Activated CD4-positive, alpha-beta T cell treated with anti-CD3 and anti-CD28 coated beads for 36 hours (primary cell): ENCODE measurements at places on chromosomes 1 and 21. TPM values are rescaled to one million over a fixed set of nuclear protein-coding genes. Genes with fewer than 3 reads are reported as not detected.

- no peak overlapping the region for H3K27ac ChIP-seq
- H3K36me3 ChIP-seq, result peaks cover 18% of the 10 kb centered on the region
- DNase-seq, result no peak
- peaks cover 68% of the 10 kb centered on the region for H3K4me1 ChIP-seq
- no peaks in the 10 kb centered on the region for H3K27me3 ChIP-seq
- no peak overlapping the region for H3K4me3 ChIP-seq
Observed at GRCh38 chr21:29301691-29302090, 3.0 kb downstream of the BACH1 start.

DNA sequence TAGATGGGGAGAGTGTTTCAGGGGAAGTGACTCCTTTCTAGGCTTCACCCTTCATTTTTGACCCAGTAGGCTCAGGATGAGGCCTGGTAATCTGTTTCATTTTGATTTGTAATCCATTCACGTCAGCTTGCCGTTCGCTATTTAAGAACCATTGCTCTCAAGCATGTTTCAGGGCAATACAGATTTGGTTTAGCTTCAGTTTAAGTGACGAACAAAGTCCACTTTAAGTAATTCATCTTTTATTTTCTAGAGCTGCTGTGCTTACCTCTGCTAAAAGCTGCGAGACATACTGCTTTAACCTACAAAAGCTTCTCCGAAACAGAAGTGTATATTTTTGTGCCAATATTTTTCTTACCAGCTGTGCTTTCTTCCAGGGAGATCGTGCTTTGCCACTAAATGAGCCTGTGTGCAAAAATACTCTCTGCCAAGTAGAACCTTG is 8.9 kb upstream of the FMO3 start:
- H3K27ac ChIP-seq, result no peak overlapping the region
- no peaks in the 10 kb centered on the region for H3K4me1 ChIP-seq
- no peak overlapping the region for H3K4me3 ChIP-seq
- peaks cover 4% of the 10 kb centered on the region for H3K27me3 ChIP-seq

LORICRIN gene
- total RNA-seq, result not detected

GRCh38 chr1:45787905-45788304 is 15.5 kb upstream of the MAST2 start:
- H3K4me1 ChIP-seq, result peaks cover 13% of the 10 kb centered on the region
- H3K27me3 ChIP-seq, result peaks cover 7% of the 10 kb centered on the region
- no peak for DNase-seq
- no peaks in the 10 kb centered on the region for H3K36me3 ChIP-seq

DNA sequence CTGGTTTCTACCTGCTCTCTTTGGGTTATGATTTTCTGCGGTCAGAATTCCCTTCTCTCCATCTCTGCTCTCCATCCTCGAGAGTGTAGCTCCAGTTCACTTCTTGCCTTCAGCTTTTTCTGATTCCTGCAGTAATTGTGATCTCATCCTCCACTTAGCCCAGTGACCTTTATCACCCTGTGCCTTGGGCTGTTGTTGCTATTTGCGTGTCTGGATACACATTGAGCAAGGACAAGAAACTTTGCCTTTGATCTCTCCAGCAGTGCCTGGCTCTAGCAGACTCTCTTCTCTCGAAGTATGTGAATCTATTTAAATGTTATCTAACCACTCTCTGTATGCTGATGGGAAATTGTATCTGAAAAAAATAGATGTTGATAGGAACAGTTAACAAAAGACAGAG is 76.4 kb upstream of the MARK1 start:
- H3K36me3 ChIP-seq, result no peaks in the 10 kb centered on the region
- H3K4me3 ChIP-seq, result no peak overlapping the region
- H3K4me1 ChIP-seq, result no peaks in the 10 kb centered on the region
- no peak for DNase-seq
- peaks cover 33% of the 10 kb centered on the region for H3K27me3 ChIP-seq

- DNase-seq, result no peak
- no peak overlapping the region for H3K4me3 ChIP-seq
- no peaks in the 10 kb centered on the region for H3K4me1 ChIP-seq
Observed at GRCh38 chr1:201628490-201628889, 89.6 kb downstream of the NAV1 start.

FRRS1 gene
- 2.0 TPM for total RNA-seq

DNA sequence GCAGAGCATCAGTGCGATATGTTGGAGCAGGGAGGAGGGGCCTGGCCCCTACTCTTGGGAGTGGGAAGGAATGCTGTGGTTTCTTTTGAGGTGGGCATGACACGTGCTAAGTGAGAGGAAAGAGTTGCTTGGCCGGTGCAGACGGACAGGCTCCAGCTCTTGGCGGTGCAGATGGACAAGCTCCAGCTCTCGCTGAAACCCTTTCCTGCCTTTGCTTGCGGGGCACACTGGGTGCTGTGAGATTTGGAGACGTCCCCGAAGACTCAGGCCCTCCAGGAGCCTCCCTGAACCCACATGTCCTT is 15.9 kb downstream of the PDXK start:
- H3K4me3 ChIP-seq, result no peak overlapping the region
- no peak overlapping the region for H3K27ac ChIP-seq
- H3K4me1 ChIP-seq, result peaks cover 44% of the 10 kb centered on the region
- peaks cover 10% of the 10 kb centered on the region for H3K36me3 ChIP-seq

DNA sequence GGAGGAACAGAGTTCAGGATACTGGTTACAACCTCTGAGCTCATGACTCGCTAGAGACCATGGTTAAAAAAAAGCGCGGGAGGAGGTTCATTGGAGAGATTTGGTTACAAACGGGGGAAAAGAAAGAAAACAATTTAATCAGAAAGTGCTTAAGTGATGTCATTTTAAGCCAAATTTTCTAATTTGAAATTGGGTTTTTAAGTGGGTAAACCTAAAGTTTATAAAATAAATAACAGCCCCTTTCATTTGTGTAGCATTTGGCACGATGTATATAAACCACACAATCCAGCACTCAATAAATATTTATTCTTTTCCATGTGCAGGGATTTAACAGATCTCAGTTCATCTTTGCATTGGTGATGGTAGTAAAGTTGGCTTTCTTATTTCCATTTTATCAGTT is 7.0 kb upstream of the DPT start:
- H3K27me3 ChIP-seq, result peaks cover 4% of the 10 kb centered on the region
- no peak for DNase-seq
- no peaks in the 10 kb centered on the region for H3K4me1 ChIP-seq

ERG gene
- total RNA-seq, result 0.07 TPM

- peak; percentile 32 for DNase-seq
- H3K4me1 ChIP-seq, result peaks cover 84% of the 10 kb centered on the region
- H3K27me3 ChIP-seq, result no peaks in the 10 kb centered on the region
- peaks cover 24% of the 10 kb centered on the region for H3K36me3 ChIP-seq
- peak overlapping the region; percentile 14 for H3K27ac ChIP-seq
Observed at GRCh38 chr21:37398697-37399096, 32.1 kb downstream of the DYRK1A start.

GNAT2 gene
- total RNA-seq, result 0.64 TPM

GRCh38 chr1:12031039-12031980 is 12.0 kb downstream of the MIIP start:
- H3K27ac ChIP-seq, result no peak overlapping the region
- H3K27me3 ChIP-seq, result no peaks in the 10 kb centered on the region
- H3K4me3 ChIP-seq, result no peak overlapping the region
- DNase-seq, result peak; percentile 73
- H3K36me3 ChIP-seq, result peaks cover 12% of the 10 kb centered on the region

DNA sequence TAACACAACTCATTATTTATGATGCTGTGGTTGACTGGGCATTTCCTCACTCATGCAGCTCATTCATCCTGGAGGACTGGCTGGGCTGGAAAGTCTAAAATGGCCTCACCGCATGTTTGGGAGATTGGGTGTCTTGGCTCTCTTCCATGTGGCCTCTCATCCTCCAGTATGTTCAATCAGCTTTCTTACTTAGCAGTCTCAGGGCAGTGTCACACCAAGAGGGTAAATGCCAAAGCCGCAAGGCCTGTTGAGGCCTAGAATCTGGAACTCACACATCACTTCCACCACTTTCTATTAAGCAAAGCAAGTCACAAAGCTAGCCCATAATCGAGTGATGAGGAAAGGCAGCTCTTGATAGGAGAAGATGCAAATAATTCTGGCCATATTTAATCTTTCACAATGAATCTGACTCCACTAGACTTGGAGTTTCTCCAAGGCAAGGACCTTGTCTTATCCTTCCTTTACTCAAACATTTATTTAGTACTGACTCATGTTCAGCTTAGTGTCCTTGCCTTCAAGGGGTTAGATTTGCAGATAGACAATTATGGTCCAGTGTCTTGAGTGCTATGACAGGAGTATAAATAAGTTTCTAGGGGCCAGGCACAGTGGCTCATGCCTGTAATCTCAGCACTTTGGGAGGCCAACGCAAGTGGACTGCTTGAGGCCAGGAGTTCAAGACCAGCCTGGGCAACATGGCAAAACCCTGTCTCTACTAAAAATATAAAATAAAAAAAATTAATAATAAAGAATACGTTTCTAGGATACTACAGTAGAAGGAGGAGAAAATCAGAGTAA is 45.1 kb downstream of the TMEM53 start:
- no peak for DNase-seq
- H3K27me3 ChIP-seq, result no peaks in the 10 kb centered on the region
- H3K4me3 ChIP-seq, result no peak overlapping the region

GRCh38 chr1:183636334-183636682 is 725 bp upstream of the ARPC5 start:
- peak overlapping the region; percentile 97 for H3K4me3 ChIP-seq
- peaks cover 10% of the 10 kb centered on the region for H3K36me3 ChIP-seq
- peak overlapping the region; percentile 100 for H3K27ac ChIP-seq
- peaks cover 30% of the 10 kb centered on the region for H3K4me1 ChIP-seq

DNA sequence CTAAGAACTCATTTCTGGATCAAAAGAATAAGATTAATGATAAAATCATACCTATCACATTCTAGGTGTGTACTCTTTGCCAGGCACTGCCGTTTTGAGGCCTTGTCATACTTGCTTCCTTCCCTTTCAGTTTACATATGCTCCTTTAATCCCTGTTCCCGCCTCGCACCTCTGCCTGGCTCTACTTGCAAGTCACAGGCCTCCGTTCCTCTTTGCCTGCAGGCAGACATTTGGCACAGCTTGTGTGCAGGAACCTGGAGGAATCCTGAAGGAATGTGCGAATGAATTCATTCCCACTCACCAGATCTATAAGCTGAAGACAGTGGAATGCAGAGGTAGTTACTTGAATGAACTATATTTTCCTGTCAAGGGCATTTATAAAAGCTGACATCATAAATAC is 13.8 kb downstream of the WLS start:
- no peak for DNase-seq
- H3K36me3 ChIP-seq, result no peaks in the 10 kb centered on the region
- H3K27ac ChIP-seq, result no peak overlapping the region
- H3K27me3 ChIP-seq, result peaks cover 2% of the 10 kb centered on the region

- H3K4me1 ChIP-seq, result peaks cover 7% of the 10 kb centered on the region
- H3K27ac ChIP-seq, result no peak overlapping the region
- H3K36me3 ChIP-seq, result peaks cover 31% of the 10 kb centered on the region
- no peak overlapping the region for H3K4me3 ChIP-seq
- H3K27me3 ChIP-seq, result no peaks in the 10 kb centered on the region
Observed at GRCh38 chr1:235806123-235806522, 60.6 kb downstream of the LYST start.

MNDA gene
- not detected for total RNA-seq

DNA sequence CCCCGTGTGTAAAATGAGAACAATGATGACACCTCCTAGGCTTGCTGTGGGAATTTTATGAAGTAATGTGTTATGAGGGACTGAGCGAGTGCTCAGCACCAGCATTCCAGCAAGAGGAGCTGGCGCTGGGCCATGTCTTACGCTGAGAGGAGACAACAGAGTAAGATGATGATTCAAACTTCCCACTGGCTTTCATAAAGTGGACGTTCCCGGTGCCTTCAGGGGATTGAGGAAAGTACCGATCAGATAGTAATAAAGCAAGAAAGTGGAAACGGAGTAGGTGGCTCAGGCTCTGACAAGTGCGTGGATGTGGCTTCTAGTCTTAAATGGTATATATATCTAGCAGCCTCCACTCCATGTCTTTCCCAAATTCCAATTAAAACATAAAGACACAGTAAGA is 23.8 kb downstream of the EPHA10 start:
- no peak overlapping the region for H3K4me3 ChIP-seq
- H3K27me3 ChIP-seq, result peaks cover 27% of the 10 kb centered on the region
- no peaks in the 10 kb centered on the region for H3K36me3 ChIP-seq
- H3K27ac ChIP-seq, result no peak overlapping the region

DNA sequence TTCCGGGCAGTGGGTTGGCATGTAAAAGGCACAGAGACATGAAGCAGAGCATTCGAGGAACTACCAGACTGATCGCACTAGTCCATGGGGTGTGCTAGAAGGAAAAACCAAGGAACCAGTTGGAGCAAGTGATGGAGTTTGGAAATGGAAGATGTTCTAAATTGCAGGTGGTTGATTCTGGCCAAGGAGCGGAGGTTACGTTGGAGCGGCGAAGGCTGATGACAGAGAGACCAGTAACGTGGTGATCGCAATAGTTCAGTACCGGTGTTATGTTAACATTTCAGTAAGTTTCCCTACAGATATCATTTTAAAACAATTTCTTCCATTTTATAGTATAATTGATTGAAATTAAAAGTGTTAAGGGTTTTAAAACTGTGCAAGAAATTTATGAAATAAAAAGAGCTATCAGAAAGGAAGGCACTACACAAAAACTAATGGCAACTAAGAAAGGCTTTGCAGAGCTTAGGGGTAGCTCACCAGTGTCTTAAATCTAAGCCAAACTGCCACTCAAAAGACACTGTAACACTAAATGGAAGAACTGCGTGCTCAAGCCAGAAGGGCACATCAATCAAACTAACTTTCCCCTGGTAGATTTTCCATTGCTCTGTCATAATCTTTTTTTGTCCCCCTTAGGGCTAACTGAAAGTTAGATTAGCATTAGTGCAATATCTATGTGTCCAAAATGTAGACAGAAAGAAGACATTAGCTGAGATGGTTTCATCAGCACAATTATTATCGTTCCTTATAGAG is 11.3 kb upstream of the HEATR1 start:
- no peaks in the 10 kb centered on the region for H3K4me1 ChIP-seq
- H3K27me3 ChIP-seq, result peaks cover 32% of the 10 kb centered on the region
- H3K36me3 ChIP-seq, result no peaks in the 10 kb centered on the region
- no peak for DNase-seq
- no peak overlapping the region for H3K4me3 ChIP-seq
- H3K27ac ChIP-seq, result no peak overlapping the region

GRCh38 chr1:194078765-194079164 is 892.4 kb upstream of the B3GALT2 start:
- no peaks in the 10 kb centered on the region for H3K4me1 ChIP-seq
- H3K27me3 ChIP-seq, result no peaks in the 10 kb centered on the region
- no peak for DNase-seq
- no peaks in the 10 kb centered on the region for H3K36me3 ChIP-seq
- H3K27ac ChIP-seq, result no peak overlapping the region
- no peak overlapping the region for H3K4me3 ChIP-seq

GRCh38 chr1:42713293-42713692 is 26.7 kb downstream of the CLDN19 start:
- H3K4me1 ChIP-seq, result peaks cover 7% of the 10 kb centered on the region
- peaks cover 76% of the 10 kb centered on the region for H3K36me3 ChIP-seq
- H3K27me3 ChIP-seq, result no peaks in the 10 kb centered on the region
- H3K27ac ChIP-seq, result no peak overlapping the region

COL18A1 gene
- 8.8 TPM for total RNA-seq
